CD4-positive, alpha-beta T cell (primary cell): ENCODE measurements at places on chromosomes 5 and 9. TPM values are rescaled to one million over a fixed set of nuclear protein-coding genes. Genes with fewer than 3 reads are reported as not detected.

DNA sequence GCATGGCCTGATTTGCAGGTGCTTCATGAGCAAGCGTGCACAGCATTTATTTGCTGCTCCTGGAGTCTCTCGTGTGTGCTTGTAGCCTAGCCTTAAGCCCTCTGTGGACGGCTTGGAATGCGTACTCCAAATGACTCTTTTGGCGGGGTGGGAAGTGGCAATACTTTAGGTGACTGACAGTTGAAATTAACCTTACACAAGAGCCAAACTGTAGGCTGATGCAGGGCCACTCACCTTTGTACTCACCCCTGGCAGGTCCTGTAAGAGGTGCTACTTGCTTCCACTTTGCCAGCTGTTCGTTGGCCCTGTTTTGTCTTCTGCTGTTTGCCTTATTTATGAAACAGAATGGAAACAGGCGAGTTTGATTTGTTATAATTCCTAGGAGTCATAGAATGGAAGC is 22.9 kb downstream of the TENT4A start:
- H3K4me1 ChIP-seq: peaks cover 24% of the 10 kb centered on the region
- no peak overlapping the region for H3K4me3 ChIP-seq

OR1J2 gene
- total RNA-seq: not detected

SLC6A3 gene
- total RNA-seq: not detected

IGFBPL1 gene
- total RNA-seq: not detected

DNA sequence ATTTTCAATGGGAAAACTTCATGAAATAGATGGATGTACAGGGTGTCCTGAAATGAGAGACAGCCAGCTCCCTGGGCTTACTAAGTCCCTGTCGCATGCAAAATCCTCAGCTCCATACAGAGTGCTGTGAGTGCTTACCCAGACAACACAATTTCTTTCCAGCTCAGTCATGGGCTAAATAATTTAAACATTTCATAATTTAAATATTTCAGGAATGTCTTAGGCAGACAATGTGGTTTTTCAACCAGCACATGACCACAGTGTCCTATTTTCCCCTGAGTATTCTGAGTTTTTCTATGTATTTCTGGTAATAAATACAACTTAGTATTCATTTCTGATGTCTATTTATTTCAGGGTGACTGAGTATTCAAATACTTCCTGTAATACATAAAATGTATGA is 188.5 kb upstream of the SNX2 start:
- no peaks in the 10 kb centered on the region for H3K36me3 ChIP-seq
- no peak for DNase-seq
- H3K27ac ChIP-seq: no peak overlapping the region
- no peaks in the 10 kb centered on the region for H3K27me3 ChIP-seq
- no peak overlapping the region for H3K4me3 ChIP-seq
- no peaks in the 10 kb centered on the region for H3K4me1 ChIP-seq

GRCh38 chr5:73793911-73794310 is 167.9 kb downstream of the ARHGEF28 start:
- H3K4me1 ChIP-seq: no peaks in the 10 kb centered on the region
- H3K27ac ChIP-seq: no peak overlapping the region

PCDHGA10 gene
- not detected for total RNA-seq

DNA sequence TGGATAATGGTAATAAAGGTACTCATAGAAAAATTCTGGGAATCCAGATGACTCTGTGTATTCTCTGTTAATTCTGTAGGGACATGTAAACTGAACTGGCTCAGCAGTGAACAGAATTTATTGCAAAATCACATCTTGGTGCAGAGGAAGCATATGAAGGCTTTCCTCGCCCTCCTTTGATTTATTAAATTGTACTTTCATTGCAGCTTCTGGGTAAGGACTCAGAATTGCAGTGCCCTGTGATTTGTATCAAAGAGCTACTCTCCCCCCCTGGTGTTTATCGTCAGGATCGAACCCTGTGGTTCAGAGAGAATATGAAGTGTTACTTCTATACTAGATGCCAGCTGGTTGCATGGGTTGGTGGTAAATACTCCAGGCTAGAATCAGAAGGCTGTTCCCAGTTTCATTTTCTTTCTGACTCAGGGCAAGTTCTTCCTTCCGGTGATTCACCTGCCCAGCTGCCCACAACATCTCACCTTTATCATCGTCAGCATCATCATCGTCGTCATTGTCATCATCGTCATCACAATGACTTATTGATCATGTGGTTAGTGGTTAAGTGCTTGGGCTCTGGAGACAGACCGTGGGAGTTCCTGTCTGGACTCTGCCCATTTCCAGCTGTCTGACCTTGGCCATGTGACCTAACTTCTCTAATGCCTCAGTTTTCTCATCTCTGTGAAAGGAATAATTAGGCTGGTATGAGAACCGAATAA is 238.8 kb downstream of the ARHGAP26 start:
- H3K4me1 ChIP-seq: peaks cover 28% of the 10 kb centered on the region
- H3K27ac ChIP-seq: no peak overlapping the region
- peak; percentile 93 for DNase-seq
- H3K4me3 ChIP-seq: no peak overlapping the region

DNA sequence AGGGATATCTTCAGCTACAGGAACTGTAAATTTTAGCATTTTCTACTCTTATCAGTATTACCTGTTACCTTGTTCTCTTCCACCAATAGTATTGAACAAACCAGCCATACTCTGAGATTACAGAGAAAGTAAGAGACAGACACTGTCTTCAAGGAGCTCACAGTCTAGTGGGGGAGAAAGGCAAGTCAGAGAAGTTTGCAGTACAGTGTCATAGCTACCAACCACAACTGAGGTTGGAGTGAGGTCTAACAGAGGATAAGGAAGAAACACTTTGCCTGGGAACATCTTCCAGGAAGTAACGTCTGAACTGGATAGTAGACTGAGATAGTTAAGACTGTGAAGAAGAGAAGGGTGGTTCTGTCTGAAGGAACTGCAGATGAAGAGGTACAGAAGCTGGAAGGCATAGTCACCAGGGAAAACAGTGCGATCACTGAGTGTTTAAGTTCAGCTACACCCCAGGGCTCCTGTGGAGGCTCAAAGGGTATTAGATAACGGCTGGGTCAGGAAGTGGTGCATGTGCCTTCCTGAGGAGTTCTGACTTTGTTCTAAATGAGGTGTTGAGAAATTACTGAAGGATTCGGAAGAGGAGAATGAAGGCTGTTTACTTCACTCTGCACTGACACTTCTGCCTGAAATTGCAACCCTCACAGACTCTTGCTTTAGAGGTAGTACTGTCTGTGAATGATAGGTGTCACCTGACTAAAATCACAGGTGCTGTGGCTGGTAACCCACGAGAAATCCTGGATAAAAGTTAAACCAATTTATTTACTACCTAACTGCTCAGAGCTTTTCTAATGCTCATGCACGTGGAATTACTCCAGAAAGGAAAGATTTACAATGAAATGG is 841.6 kb downstream of the MAT2B start:
- H3K36me3 ChIP-seq: no peaks in the 10 kb centered on the region
- no peak for DNase-seq
- H3K27ac ChIP-seq: no peak overlapping the region

ANGPTL2 gene
- not detected for total RNA-seq

CYSRT1 gene
- total RNA-seq: 0.42 TPM

DNA sequence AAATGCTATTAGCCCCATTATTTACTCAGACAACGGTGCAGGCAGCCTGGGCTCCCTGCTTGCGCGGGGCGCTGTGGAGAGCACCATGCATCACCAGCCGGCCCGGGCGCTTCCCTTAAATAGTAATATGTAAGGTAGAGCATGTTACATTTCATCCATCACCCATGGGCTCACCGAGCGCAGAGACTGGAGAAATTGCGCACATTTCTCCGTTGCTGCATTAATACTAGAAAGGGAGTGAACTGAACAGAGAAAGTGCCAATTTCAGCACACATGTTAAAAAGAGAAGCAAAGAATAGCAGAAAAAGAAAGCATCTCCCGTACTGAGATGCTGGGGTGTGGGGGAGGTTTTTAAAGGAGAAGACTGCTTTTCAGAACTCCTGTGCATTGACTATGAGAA is 400.3 kb downstream of the ZSWIM6 start:
- no peak overlapping the region for H3K27ac ChIP-seq
- no peak overlapping the region for H3K4me3 ChIP-seq
- no peaks in the 10 kb centered on the region for H3K27me3 ChIP-seq
- no peak for DNase-seq

PCYOX1L gene
- total RNA-seq: 22.9 TPM

DNA sequence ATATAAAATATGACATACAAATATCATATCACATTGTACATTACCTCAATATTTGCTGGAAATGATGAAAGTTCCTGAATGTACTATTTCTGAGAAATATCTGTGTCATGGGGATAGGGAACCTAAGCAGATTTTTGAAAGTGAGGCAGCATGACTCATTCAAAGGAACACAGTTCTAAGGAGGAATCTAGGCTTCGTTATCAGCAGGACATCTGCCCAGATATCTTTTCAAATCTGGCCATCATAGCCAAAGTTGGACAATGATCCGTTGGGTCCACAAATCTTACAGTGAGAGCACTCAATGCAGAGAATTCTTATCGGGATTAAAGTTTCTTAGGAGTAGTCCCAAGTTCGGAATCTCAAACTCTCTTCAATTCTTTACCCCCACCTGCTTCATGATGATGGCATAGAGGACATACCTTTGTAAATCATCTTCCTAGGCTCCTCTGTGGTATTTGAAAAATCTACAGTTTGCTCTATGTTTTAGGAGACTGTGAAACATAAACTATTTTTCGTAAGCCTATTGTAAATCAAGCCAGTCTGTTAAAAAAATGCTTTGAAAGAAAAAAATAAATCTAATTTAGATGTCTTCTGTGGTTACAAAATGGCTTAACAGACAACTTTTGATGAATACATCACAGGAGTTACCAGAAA is 29.4 kb upstream of the ALDH1A1 start:
- no peaks in the 10 kb centered on the region for H3K27me3 ChIP-seq
- no peaks in the 10 kb centered on the region for H3K36me3 ChIP-seq
- H3K4me1 ChIP-seq: no peaks in the 10 kb centered on the region
- no peak overlapping the region for H3K27ac ChIP-seq

LURAP1L gene
- total RNA-seq: not detected

- H3K36me3 ChIP-seq: peaks cover 81% of the 10 kb centered on the region
- H3K27me3 ChIP-seq: no peaks in the 10 kb centered on the region
- no peak overlapping the region for H3K27ac ChIP-seq
- no peak for DNase-seq
- H3K4me3 ChIP-seq: no peak overlapping the region
Measured at GRCh38 chr9:124879226-124879625, 17.3 kb downstream of the ARPC5L start.

LCN2 gene
- total RNA-seq: not detected

- H3K4me1 ChIP-seq: no peaks in the 10 kb centered on the region
- H3K27me3 ChIP-seq: no peaks in the 10 kb centered on the region
- H3K27ac ChIP-seq: no peak overlapping the region
Measured at GRCh38 chr9:137813651-137814415, 63.7 kb upstream of the CACNA1B start.

DNA sequence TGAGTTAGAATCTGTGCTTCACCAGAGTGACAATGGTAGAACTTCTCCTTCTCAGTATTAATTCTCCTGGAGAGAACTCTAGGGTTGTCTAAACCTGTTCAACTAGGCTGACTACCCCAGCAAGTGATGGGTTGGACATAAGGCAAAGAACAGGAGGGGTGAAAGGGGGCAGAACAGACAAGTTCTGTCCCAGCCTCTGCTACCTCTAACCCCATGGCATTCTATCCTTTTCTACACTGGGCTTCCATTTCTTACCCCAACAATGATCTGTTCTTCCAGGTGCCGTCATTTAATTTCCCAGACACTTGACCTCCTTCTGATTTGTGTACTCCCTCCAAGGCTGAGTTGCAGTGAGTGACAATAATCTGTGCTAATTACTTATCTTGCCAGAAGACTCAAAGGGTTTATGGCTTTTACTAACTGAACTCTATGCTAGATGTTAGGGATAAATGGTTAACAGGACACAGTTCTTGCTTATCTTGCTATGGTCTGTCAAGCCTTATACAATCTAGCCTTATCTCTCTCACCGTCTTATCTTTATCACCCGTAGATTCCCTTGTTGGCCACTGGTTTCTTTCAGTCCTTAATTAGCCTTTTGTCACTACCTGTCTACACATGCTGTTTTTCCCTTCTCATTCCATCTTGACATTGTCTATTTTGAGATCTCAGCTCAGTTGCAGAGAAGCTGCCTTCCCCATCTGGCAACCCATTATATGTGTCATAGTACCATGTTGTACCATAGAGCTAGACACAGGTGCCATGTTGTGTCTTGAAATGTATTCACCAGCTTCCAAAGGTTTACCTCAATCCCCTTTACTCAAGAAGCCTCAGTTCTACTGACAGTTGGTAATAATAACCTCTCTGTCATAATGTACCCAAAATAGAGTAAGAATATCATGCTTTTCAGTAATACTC is 10.0 kb upstream of the MATR3 start:
- no peaks in the 10 kb centered on the region for H3K27me3 ChIP-seq
- H3K4me1 ChIP-seq: no peaks in the 10 kb centered on the region
- no peak for DNase-seq
- H3K27ac ChIP-seq: no peak overlapping the region
- H3K4me3 ChIP-seq: no peak overlapping the region

DNA sequence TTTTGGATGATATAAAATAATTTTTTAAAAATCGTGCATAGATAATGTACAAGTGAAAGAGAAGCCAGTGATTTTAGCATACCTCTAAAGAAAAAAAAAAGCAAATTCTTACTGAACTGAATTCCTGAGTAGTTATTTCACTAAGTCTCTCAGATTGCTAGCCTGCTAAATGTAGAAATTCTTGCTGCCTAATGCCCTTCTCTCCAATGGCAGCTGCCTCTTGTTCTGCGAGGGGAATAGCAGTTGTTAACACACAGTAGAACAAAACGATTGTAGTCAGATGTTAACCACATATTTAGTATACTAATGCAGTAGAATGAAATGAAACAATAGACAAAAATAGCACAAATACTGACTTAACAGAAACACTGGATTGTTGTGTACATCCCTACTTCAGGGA is 26.8 kb downstream of the SMAD5 start:
- no peak for DNase-seq
- no peaks in the 10 kb centered on the region for H3K27me3 ChIP-seq
- peaks cover 4% of the 10 kb centered on the region for H3K36me3 ChIP-seq
- H3K4me1 ChIP-seq: no peaks in the 10 kb centered on the region
- no peak overlapping the region for H3K27ac ChIP-seq
- H3K4me3 ChIP-seq: no peak overlapping the region

DNA sequence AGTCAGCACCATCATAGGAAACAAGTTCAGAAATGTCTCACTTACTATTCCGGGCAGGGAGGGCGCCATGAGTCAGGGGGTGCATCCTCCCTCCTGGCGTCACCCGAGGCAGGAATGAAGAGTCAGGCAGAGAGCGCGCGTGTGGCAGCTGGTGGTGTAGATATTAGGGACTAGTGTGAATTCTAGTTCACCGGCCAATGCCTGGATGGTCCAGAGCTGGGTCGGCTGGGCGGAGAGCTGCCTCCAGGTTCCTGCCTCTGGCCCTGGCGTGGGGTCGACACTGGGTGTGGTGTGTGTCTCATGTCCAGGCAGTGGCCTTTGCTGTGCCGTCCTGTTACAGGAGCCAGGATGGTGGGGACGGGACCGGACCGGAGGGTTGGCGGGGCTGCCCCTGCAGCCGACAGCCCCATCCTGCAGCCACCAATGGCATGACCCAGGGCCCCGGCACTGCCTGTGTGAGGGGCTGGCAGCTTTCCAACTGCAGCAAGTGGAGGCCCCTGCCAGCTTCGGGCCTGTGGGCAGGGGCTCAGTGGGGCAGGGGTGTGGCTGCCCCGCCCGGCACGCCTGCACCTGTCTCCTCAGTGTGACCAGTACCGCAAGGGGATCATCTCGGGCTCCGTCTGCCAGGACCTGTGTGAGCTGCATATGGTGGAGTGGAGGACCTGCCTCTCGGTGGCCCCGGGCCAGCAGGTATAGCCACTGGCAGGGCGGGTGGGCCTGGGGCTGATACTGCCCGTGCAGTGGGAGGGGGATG is 9.1 kb downstream of the DIPK1B start:
- no peak overlapping the region for H3K4me3 ChIP-seq
- H3K27me3 ChIP-seq: no peaks in the 10 kb centered on the region
- no peak overlapping the region for H3K27ac ChIP-seq
- peaks cover 50% of the 10 kb centered on the region for H3K36me3 ChIP-seq

LCN1 gene
- not detected for total RNA-seq
